ENCODE measurements at places on chromosomes 4 and X.

DNA sequence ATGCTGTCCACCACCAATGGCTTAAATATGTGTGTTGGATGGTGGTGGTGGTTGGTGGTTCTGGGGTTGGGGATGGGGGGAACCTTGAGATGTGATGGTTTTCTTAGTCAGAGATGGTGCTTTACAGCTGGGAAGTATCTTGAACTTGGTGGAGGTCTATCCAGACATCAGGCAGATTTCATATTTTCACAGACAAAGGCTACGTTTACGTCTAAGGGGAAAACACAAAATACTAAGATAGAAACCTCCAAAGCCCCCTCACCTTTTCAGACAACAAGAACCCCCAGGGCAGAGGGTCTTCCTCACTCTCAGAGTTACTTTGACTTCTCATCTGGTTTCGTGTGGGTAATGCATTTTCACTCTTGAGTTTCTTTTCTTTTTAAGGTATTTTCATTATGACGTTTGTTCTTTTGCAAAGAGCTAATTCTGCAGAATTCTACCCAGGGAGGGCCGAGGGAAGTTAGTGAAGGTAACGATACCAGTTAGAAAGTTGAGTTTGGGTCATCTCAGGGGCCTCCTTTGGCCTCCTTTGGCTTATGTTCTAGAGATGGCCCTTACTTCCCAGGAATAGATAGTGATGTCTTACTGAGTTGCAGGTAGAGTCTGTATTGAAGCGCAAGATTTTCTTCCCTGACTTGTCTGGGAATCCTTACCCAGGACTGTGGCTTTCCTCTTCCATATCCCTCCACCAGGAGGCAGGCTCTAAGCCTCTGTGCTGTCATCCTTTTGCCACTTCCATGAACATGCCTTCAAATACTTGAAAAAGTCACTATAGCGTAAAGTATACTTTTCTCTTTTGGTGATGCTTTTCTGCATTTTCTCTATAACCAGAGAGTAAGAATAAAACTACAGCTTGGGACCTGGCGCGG, 31.9 kb downstream of the RHOH start:
- DNase-seq: no peak

GRCh38 chr4:11608992-11609391, 180.3 kb upstream of the HS3ST1 start:
- no peak for DNase-seq

- no peak for DNase-seq
Measured at GRCh38 chr4:103673983-103674382, 45.8 kb downstream of the TACR3 start.

DNA sequence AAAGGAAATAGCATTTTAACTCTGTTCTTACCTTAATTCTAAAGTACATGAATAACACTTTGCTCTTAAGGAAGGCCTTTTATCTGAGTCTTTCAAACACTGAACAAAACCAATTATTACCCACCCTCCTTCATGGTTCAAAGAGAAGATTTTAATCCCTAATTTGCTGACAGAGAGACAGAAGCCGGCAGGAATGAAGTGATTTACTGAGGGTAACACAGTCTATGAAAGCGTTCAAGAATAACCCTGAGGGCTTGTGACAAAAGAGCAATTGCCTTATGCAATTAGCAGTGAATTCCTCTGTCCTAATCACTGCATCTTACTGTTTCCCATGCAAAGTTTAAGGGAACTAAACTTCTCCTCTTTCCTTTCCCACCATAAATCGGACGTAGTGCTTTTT, 144.1 kb downstream of the PACRGL start:
- DNase-seq: no peak

- no peak for DNase-seq
Measured at GRCh38 chr4:177555007-177555574, 112.9 kb upstream of the AGA start.

DNA sequence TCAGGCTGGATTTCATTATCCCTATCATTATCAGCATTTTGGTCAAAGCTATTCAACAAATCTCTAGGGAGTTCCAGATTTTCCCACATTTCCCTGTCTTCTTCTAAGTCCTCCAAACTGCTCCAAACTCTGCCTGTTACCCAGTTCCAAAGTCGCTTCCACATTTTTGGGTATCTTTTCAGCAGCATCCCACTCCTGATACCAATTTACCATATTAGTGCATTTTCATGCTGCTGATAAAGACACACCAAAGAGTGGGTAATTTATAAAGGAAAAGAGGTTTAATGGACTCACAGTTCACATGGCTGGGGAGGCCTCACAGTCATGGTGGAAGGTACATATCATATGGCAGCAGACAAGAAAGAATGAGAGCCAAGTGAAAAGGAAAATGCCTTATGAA, 132.8 kb upstream of the SLC7A11 start:
- no peak for DNase-seq
